ENCODE measurements at places on chromosomes 6 and 20.
A peak's percentile ranks its signal among the peaks of the same experiment; 100 is the strongest.

GRCh38 chr6:139883776-139884175 is 509.3 kb upstream of the CITED2 start:
- no peak for DNase-seq

GRCh38 chr6:130161683-130162404 is 60.9 kb downstream of the SAMD3 start:
- DNase-seq, result no peak

DNA sequence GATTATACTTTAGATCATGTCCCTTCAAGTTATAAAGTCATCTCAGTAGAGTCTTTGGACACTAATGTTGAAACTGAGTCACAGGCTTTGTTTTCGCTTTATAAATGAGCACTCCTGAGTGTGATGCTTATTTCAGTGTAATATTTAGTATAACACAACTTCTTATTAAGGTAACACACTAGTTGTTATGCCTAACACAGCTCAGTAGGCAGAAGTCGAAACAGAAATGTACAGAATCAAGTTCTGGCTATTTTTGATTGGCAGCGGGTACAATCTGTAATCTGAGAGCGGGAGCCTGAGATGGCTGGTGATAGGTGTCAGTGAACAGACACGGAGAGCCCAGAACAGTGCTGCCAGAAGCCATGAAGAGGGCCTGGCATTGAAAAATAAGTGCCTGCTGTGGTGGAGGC is 11.4 kb downstream of the HECA start:
- no peak for DNase-seq

GRCh38 chr6:13461805-13462204 is 25.6 kb downstream of the GFOD1 start:
- DNase-seq, result no peak

- DNase-seq, result no peak
Observed at GRCh38 chr6:118902726-118903125, 8.8 kb downstream of the ASF1A start.

DNA sequence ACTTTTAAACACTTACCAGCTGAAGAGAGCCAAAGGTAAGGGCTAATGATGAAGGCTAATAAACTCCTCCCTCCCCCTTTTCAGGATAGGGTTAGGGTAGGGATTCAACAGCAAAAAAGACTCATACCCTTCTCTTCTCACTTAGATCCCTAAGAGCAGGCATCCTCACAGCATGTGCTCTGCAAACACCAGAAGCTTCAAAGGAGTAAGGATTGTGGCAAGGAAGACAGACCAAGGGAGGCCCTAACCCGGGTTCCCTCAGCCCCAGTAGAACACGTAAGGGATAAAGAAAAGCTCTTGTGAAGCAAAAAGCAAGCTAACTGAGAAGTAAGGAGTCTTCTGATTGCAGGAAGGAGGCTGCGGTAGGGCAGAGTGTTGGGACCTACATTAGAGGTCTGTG is 11.6 kb downstream of the MAP3K7 start:
- peak; percentile 22 for DNase-seq

DNA sequence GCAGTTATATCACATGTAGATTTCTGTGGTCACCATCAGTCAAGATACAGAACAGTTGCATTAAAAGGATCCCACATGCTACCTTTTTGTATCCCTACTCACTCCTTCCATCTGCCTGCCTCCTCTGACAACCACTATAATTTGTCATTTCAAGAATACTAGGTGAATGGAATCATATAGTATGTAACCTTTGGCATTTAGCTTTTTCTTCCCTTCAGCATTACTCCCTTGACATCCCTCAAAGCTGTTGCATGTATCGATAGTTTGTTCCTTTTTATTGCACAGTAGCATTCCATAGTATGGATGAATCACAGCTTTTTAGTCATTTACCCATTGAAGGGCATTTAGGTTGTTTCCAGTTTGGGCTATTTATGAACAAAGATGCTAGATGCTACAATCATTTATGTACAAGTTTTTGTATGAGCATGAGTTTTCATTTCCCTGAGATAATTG is 26.1 kb downstream of the NCOA7 start:
- no peak for DNase-seq

Measured in iPS-NIHi11 (cell line).